Upper lobe of right lung (tissue), 1 donor: ENCODE measurements at places on chromosomes 6 and 20. TPM values are rescaled to one million over a fixed set of nuclear protein-coding genes. Genes with fewer than 3 reads are reported as not detected.

ULBP3 gene
- total RNA-seq, result 3.8 TPM

OR2J3 gene
- not detected for total RNA-seq

PRIM2 gene
- 8.5 TPM for total RNA-seq

C6orf58 gene
- total RNA-seq, result not detected

SNX21 gene
- 23.4 TPM for total RNA-seq

TBP gene
- 12.8 TPM for total RNA-seq

HLA-DPB1 gene
- total RNA-seq, result 385 TPM

BTNL2 gene
- not detected for total RNA-seq

MGME1 gene
- total RNA-seq, result 10.2 TPM

OR12D3 gene
- not detected for total RNA-seq
